ENCODE measurements at places on chromosomes 12 and 14.
A peak's percentile ranks its signal among the peaks of the same experiment; 100 is the strongest.

GRCh38 chr14:85416771-85417170 lies 113.2 kb upstream of the FLRT2 start:
- no peak for DNase-seq

DNA sequence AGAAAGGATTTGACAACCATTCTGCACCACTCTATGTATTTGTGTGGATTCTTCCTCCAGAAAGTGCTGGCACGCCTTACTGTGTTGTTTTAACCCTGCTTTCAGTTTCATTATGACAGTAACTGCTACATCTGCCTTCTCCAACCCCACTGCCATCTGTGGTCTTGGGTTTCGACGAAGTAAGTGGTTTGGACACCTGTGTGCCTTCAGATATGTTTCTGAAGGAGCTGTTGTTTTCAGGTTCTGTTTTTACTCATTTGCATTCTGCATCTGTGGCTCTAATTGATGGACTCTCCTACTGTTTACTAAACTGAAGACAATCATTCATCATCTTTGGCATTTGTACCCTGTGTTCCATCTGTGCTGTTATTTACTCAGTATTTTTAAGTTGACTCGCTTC lies 4.1 kb downstream of the TSHR start:
- peak; percentile 19 for DNase-seq

GRCh38 chr12:131007031-131007739 lies 53.5 kb downstream of the ADGRD1 start:
- DNase-seq: no peak

DNA sequence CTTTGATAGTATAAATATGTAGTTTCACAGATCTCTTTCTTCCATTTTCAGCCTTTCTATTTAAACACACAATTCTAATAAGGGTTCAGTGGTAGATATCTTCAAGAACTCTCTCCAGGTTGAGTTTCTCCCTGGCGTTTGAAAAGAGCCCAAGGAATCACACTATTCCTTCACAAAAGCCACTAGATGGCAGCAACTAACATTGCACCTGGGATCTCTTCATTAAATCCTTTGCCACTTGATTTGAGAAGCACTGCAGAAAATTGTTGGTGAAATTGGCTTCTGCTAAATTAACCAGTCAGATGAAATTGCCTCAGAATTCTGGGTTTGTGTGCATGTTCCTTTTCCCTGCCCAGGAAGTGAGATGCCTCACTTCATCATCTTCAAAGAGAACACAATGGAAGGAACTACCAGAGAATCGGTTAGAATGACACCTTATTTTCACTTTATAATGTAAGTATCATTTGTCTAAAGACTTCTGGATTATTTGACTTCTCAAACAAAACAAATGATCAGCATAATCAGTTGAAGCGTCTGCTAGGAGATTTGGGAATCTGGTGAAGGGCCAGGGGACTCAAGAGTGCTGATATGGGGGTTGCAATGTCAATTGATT lies 6.8 kb downstream of the CCDC198 start:
- no peak for DNase-seq

DNA sequence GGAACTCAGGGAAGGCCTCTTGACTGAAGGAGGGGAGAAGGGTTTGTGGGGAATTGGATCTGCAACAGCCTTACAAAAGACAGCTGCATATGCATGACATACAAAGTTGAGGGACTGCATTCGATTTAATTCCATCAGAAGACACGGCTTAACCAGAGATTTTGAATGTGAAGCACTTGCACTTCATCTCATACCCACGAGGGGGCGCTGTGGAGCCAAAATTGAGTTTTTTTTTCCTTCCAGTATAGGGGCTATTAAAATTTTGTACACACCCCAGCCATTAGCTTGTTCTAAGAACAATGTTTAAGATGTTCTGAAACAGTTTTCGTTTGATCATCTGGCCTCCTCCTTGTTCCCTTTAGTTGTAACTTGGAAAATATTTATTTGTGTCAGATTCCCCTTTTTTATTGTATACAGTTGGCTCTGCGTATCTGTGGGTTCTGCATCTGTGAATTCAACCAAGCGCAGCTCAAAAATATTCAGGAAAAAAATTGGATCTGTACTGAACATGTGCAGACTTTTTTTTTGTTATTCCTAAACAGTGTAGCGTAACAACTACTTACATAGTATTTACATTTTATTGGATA lies 1.6 kb downstream of the SUDS3 start:
- peak; percentile 69 for DNase-seq

GRCh38 chr14:79706382-79706781 lies 504.9 kb downstream of the DIO2 start:
- DNase-seq: no peak

DNA sequence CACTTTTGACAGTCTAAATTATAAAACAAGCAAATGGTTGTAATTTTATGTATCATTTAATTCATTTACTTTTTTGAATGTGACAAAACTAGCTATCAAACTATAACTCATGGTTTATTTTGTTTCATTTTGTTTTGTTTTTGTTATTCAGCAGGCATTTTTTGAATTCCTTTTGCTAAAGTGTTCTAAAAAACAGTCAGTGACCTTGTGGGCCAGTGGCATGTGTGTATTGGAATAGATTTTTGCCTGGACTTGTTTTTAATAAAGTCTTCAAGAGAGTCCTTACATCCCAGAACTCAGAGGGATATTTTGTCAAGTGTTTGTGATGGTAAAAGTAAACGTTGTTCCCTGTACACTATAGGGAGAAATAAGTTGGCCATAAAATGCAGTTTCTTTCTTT lies 369.7 kb upstream of the SYT1 start:
- no peak for DNase-seq

- no peak for DNase-seq
Measured at GRCh38 chr12:78732481-78732880, 132.1 kb upstream of the SYT1 start.

DNA sequence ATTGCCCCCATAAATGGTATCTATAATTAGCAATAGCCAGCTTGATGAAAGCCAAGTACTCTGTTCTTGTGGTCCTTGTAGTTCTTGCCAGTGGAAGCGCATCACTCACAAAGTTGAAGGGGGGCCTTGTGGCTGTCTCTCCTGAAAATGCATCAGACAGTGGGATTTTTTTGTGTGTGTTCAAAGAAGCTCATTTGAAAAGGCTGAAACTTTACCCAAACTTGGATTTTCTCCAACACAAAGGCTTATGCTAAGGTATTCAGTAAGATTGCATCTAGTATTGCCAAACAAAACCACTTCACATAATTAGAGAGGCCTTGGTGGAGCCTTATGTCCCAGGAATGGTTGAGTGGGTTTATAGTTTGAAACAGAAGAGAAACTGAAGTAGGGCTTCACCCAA lies 216.7 kb upstream of the TMTC1 start:
- no peak for DNase-seq

DNA sequence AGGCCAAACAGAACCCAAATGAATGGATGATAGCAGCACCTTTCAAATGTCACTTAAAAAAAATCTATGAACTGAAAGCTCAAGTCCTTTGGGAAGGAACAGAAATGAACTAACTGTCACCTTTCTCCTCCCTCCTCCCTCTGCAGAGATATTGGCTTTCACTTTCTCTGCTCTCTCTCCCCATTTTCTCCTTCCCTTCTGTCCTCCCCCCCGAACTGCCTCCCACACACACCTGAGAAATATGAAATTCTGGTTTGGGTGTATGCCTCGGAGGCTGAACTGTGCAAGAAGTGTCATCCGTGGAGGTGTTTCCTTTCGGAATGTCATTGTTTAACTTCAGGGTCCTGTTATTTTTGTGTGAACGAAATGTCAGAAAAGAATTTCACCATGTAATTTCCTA lies 87.8 kb downstream of the NEDD1 start:
- DNase-seq: no peak

DNA sequence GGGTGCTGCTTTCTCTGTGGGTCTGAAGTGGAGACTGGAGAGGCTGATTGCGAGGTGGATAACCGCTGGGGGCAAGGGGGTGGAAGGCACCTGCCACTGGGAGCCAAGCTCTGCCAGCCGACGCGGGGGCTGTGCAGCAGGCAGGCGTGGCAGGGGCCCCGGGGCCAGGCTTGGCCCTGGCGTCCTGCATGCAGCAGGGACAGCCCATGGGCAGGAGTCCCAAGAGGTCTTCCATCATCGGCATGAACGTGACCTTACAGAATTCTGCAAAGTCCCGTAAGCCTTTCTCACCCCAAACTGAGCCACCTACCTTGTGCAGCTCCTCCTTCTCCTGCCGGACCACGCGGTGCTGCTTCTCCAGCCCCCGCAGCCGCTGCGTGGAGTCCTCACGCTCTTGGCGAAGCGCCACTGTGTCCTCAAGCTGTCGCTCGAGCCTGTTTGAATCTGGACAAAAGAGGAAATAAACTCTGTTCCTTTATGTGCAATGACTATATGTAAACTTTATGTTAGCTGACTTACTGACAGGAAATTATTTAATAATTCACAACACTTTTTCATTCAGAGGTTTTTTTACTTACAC lies 51.3 kb downstream of the AMN start:
- DNase-seq: no peak

GRCh38 chr14:101665478-101666078 lies 95.9 kb upstream of the PPP2R5C start:
- DNase-seq: no peak

DNA sequence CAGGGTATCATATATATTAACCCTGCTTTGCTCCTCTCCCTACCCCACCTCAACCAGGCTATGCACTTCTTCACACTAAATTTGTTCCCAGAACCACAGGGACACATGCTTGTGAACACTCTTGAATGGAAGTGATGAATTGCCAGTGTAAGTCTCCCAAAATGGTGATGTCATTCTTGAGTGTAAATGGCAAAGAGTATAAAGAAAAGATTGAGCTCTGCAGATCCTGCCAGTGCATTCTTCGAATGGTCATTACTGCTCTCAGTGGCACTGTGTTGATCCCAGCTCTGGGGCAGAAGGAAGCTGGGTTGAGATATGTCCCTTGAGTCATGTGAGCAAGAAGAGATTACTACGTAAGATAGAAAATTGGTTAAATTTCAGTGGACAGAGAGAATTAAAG lies 313.1 kb downstream of the TMEM117 start:
- DNase-seq: no peak

DNA sequence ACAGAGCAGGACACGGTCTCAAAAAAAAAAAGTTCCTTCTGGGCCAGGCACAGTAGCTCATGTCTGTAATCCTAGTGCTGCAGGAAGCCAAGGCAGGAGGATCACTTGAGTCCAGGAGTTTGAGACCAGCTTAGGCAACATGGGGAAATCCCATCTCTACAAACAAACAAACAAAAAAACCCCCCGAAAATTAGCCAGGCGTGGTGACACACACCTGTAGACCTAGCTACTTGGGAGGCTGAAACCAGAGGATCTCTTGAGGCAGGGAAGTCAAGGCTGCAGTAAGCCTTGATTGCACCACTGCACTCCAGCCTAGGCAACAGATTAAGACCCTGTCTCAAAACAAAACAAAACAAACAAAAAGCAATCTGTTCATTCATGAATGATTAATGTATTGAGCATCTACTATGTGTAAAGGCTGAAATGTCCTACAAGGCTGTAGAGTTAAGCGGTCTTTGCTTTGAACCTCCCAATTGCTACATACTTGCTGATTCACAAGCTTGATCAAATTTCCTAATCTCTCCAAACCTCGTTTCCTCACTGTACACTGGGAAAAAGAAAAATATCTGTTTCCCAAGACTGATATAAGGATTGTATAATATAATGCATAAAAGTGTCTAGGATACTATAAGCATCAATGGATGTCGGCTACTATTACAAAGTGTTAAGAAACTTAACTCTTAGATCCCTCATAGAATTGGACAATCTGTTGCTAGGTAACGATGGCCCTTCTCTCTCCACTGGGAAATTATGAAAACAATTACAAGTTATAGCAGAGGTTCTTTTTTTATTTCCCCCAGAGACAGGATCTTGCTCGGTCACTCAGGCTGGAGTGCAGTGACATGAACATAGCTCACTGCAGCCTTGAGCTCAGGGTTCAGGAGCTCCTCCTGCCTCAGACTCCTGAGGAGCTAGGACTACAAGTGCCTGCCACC lies 7.9 kb upstream of the RILPL2 start:
- no peak for DNase-seq

DNA sequence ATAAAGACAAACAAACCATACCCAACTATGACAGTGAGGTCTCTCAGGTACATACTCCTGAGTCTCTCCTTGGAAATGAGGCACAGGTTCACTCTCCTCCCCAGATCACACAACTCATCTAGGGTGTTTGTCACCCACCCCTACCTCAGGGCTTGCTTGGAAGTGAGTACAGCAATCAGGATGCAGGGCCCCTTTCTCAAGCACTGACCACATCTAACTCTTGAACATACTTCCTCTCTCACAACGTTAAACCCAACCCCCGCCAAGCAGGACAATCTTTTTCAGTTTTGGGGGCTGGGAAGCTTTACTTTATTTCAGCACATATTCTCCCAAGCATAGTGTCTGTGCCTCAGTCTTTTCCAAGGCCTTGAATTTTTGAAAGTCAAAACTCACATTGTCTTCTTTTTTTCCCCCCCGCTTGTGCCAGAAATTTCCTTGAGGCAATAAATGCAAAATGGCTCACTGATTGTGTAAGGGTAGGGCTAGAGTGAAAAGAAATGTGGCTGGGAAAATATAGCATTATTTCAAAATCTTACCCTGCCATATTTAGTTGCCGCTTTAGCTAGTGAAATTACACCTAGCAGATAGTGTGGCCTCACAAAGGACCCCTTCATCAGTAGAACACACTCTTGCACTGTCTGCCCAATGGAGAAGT lies 2.4 kb upstream of the GPR65 start:
- DNase-seq: no peak

GRCh38 chr12:51008329-51009055 lies 17.7 kb downstream of the SLC11A2 start:
- DNase-seq: no peak

GRCh38 chr12:123089140-123089539 lies 61.8 kb downstream of the PITPNM2 start:
- no peak for DNase-seq

GRCh38 chr12:65885312-65885711 lies 61.0 kb downstream of the HMGA2 start:
- DNase-seq: no peak

DNA sequence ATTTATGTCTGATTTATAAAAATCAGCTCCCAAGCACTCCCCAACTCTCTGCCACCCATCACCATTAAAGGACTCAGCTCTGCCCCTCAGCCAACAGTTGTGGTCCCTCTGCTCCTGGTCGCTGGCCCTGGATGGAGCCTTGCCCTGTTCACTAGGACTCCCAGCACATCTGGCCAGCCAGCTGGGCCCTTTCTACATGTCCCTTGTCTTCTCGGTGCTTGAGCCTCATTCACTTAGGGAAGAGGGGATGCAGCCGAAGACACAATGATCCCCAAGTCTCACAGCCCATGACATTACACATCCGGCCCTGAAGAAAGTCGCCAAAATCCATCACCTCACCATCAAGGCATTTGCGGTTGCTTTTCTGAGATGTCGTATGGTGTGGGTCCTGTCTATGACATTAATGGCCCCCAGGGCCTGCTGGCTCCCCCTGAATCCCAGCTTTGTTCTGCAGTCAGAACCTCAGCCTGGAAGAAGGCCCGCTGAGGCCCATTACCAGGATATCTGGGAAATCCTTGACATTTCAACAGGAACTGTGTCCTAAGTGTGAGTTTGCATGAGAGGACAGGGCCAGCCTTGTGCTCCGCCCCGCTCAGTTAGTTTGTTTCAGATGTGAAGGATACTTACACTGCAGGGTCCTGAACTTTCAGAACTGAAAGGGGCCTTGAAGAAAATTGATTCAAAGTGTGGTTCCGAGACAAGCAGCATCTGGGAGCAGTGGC lies 19.1 kb downstream of the TSPAN11 start:
- no peak for DNase-seq
